IMR-90 (cell line): ENCODE measurements at places on chromosomes 4 and X. TPM values are rescaled to one million over a fixed set of nuclear protein-coding genes. Genes with fewer than 3 reads are reported as not detected.

DNA sequence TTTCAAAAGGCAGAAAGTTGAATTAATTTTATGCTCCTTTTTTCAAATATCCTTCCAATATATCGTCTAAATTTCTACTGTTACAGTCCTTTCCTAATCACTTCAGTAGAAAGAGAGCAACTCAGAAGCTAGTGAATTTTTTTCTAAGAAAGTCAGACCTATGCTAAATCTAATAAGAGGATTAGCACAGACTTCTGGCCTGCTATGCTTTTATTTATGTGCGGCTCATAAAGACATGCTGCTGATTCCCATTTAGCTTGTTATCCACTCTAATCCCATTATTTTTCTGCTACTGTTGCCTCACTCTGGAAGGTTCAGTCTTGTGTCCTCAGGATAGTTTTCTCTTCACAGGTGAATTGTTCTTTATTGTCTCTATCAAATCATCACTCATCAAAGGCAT, 473.5 kb upstream of the FAM241A start:
- no peaks in the 10 kb centered on the region for H3K36me3 ChIP-seq
- H3K27me3 ChIP-seq = no peaks in the 10 kb centered on the region
- no peaks in the 10 kb centered on the region for H3K4me1 ChIP-seq
- H3K27ac ChIP-seq = no peak overlapping the region
- DNase-seq = no peak
- no peak overlapping the region for H3K4me3 ChIP-seq

DNA sequence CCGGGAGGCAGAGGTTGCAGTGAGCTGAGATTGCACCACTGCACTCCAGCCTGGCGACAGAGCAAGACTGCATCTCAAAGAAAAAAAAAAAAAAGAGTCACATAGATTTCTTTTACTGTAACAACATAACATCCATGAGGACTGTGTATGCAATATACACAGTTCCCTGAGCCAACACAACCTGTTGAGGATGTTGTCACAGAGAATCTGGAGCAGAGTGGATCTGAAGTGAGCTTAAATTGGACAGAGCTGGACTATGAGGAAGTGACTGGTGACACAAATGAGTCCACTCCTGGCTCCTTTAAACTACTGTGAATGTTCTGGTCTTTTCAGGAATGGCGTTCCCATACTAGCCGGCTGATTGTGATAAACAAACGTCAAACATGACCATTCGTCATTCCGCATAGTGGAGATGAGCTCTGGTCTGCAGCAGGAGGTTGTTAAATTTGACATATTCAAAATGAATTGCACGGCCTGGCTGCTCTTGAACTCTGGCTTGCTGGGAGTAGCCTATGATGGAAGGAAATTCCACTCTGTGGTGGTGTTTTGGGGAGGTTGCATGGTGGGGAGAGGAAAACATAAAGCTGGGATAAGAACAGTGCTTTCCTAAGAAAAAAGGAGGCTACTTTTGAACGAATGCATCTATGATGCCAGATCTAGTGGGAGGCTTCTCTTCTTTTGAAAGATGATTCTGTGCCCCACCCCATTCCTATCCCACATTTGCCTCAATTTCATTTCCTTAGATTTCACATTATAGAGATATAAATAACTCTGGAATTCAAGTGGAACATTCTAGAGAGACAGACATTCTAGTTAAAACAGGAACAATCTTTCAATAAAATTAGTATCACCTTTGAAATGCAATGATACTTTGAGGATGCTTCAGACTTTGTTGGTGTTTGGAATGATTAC, 149.5 kb downstream of the SHROOM3 start:
- no peaks in the 10 kb centered on the region for H3K27me3 ChIP-seq
- peaks cover 14% of the 10 kb centered on the region for H3K4me1 ChIP-seq

GSX2 gene
- not detected in 2 replicates for total RNA-seq

- no peak overlapping the region for H3K27ac ChIP-seq
- no peaks in the 10 kb centered on the region for H3K4me1 ChIP-seq
- no peaks in the 10 kb centered on the region for H3K36me3 ChIP-seq
- no peaks in the 10 kb centered on the region; the same call in 1 of the 2 replicates for H3K27me3 ChIP-seq
- no peak for DNase-seq
- H3K4me3 ChIP-seq = no peak overlapping the region
These were observed 204.0 kb upstream of the NHS start for GRCh38 chrX:17170973-17171372.

TRPC5OS gene
- total RNA-seq = not detected in 2 replicates

GRCh38 chr4:70556856-70557255, 35.2 kb upstream of the AMBN start:
- H3K4me3 ChIP-seq = no peak overlapping the region
- peak; percentile 3 for DNase-seq
- H3K27ac ChIP-seq = no peak overlapping the region
- H3K36me3 ChIP-seq = no peaks in the 10 kb centered on the region
- H3K4me1 ChIP-seq = no peaks in the 10 kb centered on the region
- no peaks in the 10 kb centered on the region for H3K27me3 ChIP-seq
